ENCODE measurements at places on chromosomes 1 and 21.

GRCh38 chr1:236275586-236275985, 6.2 kb downstream of the ERO1B start:
- no peak for DNase-seq

DNA sequence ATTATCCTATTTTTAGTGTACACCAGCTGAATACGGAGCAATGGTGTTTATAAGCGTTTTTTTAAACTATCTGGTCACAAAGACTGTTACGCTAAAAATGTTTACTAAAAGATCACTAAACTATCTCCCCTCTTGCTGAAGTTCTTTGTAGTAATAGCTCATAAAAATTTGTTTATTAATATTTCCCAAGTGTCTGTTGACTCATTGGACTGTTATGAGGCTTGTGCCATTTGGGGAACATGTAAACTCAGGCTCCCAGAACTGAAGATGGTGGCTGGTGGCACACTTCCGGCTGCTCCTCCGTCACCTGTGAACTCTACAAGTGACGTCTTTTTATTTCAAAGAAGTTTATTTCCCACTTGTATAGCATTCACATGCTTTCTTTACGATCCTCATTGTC, 46.3 kb downstream of the AIDA start:
- DNase-seq: no peak

- DNase-seq: no peak
Measured at GRCh38 chr1:1260843-1261560, 12.7 kb downstream of the UBE2J2 start.

- DNase-seq: no peak
Measured at GRCh38 chr1:92786111-92786901, 1.4 kb upstream of the EVI5 start.

DNA sequence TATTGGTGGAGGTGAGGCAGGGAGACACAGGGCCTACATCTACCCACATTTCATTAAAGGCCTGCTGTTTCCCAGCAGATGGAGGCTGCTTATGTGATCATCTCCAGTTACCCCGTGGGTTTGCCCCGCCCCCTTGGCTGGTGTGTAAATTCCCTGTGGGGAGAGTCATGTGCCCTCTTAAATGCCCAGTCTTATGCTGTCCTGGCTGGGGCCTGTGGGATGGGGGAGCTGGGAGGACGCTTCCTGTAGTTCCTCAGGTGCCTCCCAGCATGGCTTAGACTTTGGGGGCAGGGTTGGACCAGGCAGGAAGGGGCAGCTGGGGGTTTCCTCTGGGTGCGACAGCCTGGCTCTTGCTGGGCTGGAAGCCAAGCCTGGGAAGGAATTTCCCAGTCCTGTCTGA, 15.5 kb upstream of the CITED4 start:
- no peak for DNase-seq

DNA sequence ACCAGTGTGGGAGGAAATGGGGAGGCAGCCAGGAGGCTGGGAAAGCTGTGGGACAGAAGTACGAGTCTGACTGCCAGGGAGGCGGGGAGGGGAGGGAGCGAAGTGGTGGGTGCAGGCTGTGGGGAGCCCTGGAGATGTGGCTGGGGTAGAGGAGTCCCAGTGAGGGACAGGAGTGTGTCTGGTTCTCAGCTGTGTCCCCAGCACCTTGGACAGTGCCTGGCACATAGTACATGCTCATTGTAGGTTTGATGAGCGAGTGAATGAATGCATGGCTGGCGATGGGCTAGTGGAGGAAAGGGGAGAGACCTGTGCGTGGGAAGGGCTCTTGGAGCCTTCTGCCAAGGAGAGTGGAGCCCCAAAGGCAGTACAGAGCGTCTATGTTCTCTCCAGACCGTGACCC, 104.1 kb downstream of the SIK1 start:
- DNase-seq: no peak

DNA sequence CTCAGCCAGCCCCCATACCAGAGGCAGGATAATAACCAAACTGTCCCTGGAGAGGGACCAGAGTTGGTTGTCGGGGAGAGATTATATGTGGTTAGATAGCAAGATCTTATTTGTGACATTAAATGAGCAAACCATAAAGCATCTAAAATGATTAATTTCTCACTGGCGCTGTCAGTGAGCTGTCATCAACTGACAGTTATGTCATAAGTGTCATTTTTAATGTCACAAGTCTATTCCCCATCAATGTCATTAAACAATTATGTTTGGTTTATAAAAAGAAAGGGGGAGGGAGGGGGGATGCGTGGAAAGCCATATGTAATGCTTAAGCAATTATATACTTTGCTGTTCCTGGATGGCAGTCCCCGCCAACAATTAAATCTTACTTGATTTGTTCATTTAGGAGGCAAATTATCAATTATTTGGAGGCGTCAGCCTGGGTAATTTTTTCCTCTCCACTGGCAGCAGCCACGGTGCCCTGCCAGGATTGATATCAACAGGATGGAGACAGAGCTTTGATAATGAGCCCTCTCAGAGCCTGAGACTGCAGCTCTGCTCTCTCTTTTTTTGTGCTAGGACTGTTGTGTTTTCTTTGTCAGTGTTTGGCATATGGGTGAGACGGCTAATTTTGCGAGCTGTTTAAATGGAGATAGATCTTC, 333.6 kb upstream of the CAMK1G start:
- no peak for DNase-seq

DNA sequence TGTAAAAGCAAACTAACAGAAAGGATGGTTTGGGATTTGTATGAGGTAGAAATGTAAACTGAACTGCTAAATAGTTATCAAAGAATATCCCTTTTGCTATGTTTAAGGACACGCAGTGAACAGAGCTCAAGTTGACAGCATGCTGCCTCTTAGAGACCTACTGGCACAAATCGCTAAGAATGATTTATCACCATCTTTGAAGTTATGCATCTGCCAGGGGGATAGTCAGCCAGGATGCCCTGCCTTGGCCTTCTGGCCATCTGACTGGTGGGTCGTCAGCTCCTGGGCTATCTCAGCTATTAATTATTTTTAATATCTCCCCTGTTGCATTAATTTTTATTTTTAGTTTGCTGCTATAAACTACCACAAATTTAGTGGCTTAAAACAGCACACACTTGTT, 334.8 kb upstream of the KAZN start:
- no peak for DNase-seq

- no peak for DNase-seq
Measured at GRCh38 chr21:33943293-33943692, 27.7 kb upstream of the ATP5PO start.

- DNase-seq: no peak
Measured at GRCh38 chr21:42236693-42237092, 17.8 kb downstream of the ABCG1 start.

DNA sequence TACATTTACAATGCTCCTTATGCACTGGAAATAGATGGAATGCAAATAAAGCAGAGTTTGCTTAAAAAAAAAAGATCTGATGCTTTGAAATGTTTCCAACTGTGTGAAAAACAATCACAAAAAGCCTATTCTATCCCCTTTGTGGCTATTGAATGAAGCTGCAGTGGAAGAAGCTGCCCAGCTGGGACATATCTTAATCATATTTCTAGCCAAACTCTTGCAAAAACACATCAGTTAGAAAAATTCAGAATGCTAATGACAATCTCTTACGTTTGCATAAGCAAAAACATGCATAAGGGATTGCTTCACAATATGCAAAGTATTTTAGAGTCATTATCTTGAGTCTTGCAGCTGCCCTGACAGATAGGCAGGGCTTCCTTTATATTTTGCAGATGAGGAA, 526.4 kb upstream of the USP24 start:
- DNase-seq: no peak

DNA sequence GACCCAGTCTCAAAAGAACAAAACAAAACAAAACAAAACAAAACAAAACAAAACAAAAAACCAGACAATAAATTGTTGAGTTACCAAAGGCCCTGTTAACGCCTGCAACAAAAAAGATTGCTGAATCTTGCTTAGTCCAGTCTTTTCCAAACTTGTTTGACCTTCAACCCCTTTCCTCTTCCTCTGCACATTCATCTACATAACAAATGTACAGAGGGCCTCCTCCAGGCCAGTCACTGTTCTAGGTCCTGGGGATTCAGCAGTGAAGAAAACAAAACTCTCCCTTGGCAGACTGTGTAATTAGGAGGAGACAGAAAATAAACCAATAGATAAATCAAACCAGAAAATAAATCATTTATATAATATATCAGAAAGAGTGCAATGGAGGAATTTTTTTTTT, 294.0 kb upstream of the ADGRL2 start:
- DNase-seq: no peak

GRCh38 chr21:35882791-35883240, 177.5 kb downstream of the SETD4 start:
- no peak for DNase-seq

DNA sequence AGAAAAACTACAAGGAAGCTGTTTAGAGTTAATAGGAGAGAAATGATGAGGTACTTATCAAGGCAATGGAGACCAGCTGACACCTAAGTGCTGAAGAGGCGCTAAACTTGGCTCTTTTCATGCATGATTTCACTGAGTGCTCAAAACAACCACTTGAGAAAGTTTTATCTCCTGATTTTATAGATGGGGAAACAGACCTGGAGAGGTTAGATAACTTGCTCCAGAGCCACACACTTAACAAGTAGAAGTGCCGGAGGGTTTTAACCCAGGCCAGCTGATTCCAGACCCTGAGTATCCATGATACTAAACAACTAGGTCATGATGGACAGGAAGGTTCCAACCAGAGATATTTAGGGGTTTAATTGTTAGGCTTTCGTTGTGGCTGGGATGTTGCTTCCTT, 25.9 kb downstream of the UBE2U start:
- DNase-seq: no peak

- DNase-seq: no peak
Measured at GRCh38 chr1:230894032-230894431, 25.7 kb upstream of the C1orf198 start.

GRCh38 chr1:20115479-20115878, 3.9 kb downstream of the PLA2G2D start:
- no peak for DNase-seq

DNA sequence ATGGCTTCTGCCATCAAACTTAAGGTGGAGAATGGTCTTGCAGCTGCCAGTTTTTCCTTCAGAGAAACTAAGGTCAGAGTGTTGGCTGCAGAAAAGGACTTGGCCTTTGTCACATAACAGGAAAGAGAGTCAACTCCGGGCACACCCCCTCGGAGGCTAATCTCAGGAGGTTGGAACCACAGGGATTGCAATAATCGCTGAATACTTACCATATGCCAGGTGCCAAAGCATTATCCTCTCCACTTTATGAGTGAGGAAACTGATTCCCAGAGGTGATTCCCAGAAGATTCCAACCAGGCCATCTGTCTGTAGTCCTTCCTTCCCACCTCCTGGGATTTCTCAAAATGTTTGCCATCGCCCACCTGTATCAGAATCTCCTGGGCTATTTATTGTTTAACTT, 54.0 kb downstream of the LACTBL1 start:
- DNase-seq: no peak

DNA sequence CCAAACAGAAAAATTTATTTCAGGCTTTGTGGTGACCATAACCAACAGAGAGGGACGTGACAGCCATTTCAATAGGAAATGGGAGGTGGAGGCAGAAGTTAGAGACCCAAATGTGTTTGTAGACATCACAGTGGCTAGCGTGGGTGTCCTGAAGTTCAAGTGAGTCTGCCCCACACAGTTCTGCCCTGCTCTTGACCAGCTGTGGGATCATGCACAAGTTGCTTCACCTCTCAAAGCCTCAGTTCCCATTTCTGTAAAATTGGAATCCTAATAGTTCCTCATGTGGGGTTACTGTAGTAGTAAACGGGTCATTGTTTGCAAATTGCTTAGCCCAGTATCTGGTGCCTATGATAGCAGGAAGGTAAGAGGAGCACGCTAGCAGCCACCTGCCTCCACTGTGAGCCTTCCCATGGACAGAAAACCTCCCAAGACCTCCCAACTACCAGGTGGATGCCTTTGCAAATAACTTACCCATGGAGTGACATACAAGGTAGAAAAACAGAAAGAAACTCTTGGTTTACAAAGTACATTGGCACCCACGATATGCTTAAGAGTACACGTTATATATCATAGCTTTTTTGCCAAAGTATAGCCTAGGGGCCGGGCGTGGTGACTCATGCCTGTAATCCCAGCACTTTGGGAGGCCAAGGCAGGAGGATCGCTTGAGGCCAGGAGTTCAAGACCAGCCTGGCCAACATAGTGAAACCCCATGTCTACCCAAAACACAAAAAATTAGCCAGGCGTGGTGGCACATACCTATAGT, 29.1 kb downstream of the FHAD1 start:
- DNase-seq: no peak

DNA sequence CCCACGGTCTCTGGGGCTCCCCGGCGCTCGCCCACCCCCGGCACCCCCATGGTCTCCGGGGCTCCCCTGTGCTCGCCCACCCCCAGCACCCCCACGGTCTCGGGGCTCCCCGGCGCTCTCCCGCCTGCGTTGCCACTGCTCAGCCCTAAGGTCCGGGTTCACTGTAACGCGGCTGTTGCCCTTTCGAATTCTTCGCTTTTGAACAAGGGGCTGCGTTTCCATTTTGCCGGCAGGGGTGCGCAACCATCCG, 5.2 kb upstream of the FTCD start:
- DNase-seq: no peak

DNA sequence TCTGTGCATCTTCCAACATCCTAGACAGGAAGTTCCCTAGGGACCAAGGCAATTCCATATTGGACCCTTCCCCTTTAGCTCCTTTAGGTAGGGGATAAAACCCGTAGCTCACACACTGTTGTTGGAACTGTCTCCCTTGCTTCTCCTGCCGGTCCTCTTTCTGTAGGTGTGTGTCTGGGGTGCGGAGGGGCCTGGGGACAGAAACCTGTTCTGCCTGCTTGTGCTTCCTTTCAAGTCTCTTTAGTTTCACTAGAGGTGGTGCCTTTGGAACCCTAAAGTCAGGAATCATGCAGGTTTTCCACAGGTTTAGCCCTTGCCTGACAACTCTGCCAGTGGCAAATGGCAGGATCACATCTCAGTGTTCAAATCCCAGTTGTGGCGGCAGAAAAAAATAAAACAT, 74.6 kb upstream of the PTGFRN start:
- no peak for DNase-seq

GRCh38 chr1:168476588-168477385, 67.0 kb downstream of the XCL2 start:
- no peak for DNase-seq

DNA sequence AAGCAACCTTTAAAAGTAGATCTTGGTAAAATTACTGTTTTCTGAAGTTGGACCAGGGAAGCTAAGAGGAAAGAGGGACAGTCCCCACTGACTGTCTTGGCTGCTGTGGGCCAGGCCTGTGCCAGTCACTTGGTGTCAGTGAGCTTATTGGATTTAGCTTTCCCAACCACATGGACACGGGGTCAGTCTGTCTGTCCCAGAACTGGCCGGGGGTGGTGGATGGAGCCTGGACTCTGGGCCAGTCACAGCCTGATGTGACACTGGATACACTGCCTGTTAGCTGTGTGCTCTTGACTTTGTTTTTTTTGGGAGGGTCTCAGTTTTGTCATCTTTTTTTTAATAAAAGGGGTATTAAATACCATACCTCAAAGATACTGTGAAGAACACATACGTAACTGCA, 96.7 kb downstream of the GALNT2 start:
- no peak for DNase-seq

- no peak for DNase-seq
Measured at GRCh38 chr1:222034790-222035189, 292.9 kb upstream of the DUSP10 start.

Measured in activated naive CD8-positive, alpha-beta T cell treated with anti-CD3 and anti-CD28 coated beads for 36 hours (primary cell).